ENCODE measurements at places on chromosomes 5 and 9.

DNA sequence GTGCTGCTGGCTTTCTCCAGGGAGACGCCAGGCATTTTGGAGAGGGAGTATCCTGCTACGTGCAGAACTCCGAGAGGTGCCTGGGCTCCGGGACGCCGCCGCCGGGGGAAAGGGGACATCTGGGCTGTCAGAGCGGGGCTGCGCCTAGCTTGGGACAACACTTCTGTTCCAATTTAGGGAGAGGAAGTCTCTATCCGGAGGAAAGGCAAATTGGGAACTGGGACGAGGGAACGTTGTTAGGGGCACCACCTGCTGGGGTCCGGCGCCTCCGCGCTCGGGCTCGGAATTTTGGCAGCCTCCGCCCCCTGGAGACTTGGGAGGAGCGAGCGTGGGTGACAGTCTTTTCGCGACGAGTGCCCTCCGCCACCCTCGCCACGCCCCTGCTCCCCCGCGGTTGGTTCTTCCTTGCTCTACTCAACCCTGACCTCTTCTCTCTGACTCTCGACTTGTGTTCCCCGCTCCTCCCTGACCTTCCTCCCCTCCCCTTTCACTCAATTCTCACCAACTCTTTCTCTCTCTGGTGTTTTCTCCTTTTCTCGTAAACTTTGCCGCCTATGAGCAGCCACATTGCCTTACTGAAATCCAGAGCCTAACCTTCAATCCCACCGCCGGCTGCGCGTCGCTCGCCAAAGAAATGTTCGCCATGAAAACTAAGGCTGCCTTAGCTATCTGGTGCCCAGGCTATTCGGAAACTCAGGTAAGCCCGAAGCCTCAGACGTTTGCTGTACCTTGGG is 1.6 kb downstream of the TSLP start:
- DNase-seq, result no peak

- DNase-seq, result no peak
These were observed 550.1 kb downstream of the LRRC70 start for GRCh38 chr5:63128761-63129160.

DNA sequence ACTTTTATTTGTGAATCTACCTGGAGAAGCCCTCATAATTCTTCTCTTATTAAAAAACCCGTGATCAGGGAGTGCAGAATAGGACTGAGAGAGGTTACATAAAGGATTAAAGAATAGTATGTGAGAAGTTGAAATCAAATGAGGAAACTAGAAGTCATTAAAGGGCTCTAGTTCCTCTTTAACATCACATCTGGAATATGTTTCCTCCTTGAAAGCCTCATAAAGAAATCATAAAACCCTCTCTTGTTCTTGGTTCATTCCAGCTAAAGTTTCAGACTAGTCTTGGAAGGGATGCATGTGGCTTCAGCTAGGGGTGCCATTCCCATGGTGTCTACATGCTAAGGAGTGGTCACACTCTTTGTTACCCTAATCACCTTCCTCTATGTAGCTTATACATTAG is 5.7 kb upstream of the C5orf46 start:
- DNase-seq, result no peak

DNA sequence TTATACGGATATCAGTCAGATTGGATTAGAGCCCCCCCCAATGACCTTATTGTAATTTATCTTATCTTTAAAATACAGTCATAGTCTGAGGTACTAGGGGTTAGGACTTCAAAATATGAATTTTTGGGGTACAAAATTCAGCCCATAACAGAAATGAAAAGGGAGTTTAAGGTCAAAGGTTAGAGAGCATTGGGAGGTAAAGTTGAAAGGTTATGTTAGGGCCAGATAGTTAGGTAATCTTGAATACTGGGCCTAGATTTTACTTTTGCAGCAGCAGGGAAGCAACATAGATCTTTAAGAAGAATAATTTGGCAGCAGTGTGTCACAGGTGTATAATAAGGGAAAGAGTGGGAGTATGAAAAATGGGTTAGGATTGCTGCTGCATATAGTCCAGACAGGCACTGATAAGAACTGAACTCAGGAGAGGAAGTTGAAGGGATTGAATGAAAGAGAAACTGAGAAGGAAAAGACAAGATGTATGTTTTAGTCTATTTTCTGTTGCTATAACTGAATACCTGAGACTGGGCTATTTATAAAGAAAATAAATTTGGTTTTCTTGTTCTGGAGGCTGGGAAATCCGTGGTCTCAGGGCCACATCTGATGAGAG is 10.7 kb upstream of the GCNT4 start:
- DNase-seq, result no peak

DNA sequence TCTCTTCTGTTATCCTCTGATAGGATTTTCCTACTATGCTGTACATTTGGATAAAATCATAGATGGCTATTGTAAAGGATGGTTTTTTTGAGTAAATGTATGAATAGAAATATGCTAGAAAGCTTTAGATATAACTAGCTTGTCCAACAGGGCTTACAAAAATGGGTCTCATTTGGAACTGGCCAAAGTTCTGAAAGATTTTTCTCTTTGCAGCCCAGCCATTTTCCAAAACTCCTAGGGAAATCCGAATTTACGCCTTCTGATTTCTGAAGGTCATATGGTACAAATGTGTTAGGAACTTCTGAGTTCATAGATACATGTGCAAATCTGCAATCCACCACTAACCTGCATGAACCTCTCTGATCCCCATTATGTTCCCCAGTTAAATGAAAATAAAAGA is 603.9 kb upstream of the C9orf72 start:
- DNase-seq, result no peak

GRCh38 chr5:153896117-153896516 is 142.6 kb downstream of the FAM114A2 start:
- DNase-seq, result no peak

- no peak for DNase-seq
These were observed 17.0 kb downstream of the PTPDC1 start for GRCh38 chr9:94101162-94101853.

DNA sequence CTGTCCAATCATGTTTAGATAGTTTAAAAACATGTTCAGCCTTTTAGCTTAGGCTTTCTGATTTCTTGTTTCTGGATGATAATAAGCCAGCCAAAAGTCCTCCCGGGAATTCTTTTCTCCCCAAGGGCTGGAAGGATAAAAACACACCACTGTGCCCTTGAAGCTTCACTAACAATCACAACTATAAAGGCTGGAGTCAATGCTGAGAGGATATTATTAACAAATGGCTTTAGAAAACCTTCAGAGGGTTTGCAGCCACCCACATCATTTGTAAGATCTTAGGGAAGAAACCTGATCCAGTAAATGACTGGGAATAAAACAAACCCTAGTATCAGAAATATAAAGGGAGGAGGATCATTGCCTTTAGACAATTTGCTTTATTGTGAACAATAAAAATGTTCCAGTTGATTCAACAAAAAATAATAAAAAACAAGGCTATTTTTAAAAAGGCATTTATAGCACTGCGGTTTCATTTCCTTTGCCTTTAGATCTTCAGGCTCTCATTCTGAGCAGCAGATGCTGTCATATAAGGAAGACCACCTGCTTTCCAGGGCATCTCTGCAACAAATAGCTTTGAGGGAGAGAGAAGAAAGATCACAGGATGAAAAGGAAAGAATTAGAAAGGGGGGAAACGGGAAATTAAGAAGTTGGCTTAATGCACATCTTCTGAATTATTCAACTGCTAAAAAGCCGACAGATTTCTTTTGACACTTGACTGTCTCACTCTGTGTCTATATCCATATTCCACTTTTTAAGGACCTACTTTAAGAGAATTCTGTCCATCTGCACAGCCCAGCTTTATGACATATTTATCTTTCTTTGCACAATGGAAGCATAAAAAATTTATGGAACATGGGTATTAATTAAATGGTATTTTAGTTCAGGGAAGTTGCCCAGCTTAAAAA is 277.2 kb upstream of the SLC24A2 start:
- peak; percentile 32 for DNase-seq

GRCh38 chr5:5231576-5231975 is 91.4 kb downstream of the ADAMTS16 start:
- DNase-seq, result no peak

GRCh38 chr9:129414993-129415941 is 205.6 kb downstream of the C9orf50 start:
- no peak for DNase-seq

- DNase-seq, result no peak
These were observed 36.5 kb upstream of the SYNPO start for GRCh38 chr5:150604010-150604409.

DNA sequence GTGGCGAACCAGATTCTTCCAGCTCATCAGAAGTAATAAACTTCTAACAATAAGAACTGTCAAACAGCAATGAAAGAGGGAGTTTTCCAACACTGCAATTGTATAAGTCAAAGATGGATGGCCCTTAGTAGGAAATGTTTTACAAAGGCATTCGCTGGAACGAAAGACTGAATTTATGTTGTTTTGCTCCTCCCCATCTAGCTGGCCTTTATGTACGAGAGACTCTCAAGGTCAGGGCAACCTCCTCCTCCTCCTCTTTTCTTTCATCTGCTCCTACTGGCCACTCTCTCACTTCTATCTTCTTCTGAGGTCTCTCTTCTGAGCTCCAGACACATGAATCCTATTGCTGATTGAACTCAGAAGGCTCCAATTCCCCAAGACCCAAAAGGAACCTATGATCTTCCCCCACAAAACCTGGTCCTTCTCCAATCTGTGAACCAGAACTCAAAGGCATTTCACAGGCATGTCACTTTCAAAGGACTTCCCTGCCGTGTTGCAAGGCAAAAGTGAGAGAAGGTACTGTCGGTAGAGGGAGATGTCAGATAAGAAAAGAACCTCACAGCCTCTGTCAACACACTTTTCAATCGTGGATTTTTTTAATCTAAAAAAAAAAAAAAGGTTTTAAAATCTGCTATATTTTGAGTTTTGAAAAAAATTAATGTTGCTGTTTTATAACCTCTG is 28.5 kb upstream of the PUM3 start:
- peak; percentile 17 for DNase-seq

DNA sequence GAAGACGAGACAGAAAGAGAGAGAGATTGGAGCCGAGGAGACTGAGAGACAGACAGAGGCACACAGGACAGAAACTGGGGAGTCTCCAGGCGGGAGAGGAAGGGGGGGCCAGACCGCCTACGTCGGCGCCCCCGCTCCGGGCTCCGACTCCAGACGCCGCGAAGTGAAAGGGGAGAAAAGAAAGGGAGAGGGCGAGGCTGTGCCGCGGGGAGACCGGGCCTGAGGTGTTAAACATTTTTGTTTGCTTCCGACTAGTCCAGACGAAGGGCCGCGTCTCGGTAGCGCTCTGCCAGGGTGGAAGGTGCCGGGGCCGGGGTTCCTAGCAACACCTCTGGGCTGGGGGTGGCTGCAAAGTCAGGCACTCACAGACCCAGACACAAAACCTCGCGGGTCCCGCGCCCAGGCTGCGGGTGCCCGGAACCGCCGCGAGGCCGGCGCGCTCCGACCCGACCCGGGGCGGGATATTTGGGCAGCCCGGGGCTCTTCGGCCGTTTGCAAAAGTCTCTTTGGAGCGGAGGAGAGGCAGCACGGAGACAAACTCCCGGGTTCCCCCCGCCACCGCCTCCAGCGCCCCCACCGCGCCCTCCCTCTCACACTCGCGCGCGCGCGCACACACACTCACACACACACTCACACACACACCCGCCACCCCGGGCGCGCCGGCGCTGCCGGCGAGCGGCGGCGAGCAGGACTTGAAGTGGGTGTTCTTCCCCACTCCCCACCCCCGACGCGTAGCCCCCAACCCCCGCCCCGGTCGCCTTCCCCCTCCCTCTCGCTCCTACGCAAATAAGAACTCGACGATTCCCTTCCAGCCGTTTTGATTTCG is 626 bp upstream of the FST start:
- no peak for DNase-seq

DNA sequence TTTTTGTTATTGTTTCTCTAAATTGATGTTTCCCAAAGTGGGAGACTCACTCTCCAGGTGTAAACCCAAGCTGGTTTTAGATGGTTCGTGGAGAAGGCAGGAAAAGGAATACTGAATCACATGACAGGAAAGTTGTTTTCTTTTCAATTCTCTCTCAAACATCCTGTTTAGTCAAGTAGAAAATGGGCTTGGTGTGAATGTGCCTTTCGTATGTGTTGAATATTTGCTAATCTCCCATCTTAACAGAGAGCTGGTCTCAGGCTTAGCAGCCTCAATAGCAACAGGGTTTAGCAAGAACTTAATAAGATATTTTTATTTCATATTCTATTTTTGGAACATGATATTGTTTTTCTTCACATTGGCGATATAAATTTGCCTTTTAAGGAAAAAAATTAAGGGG is 119.7 kb downstream of the INSYN2B start:
- no peak for DNase-seq

DNA sequence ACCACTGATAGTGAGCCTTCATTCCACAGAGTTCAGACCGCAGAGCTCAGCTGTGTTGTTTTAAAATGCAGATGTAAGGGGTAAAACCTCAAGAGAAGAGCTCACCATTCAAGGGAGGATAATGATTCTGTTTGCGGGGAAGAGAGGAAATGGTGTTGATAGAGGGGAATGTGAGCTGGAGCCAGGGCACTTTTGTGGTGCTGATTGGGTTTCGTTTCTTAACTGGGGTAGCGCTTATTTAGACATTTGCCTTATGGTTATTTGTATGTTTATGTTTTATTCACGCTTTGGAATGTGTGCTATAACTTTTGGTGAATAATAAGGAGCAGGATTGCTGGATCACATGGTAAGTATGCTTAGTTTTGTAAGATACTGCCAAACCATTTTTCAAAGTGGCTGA is 42.5 kb downstream of the STXBP1 start:
- DNase-seq, result no peak

- no peak for DNase-seq
These were observed 45.3 kb downstream of the C5orf22 start for GRCh38 chr5:31577438-31577837.

GRCh38 chr5:142803428-142804125 is 33.4 kb downstream of the ARHGAP26 start:
- no peak for DNase-seq

- no peak for DNase-seq
These were observed 77.3 kb upstream of the RPS23 start for GRCh38 chr5:82355496-82355895.

DNA sequence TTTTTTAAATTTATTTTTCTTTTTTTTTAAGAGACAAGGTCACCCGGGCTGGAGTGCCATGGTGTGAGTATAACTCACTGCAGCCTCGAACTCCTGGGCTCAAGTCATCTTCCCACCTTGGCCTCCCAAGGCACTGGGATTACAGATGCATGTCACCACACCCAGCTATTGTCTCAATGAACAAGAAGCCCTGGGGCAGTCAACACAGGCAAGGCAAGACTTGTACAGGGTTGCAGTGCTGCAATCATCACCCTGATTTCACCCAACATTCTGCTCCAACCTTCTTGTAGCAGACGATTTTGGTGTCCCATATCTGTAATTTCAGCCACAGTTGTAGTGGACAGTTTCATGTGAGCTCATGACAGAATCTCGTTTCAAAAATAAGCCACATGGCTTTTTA is 205.8 kb upstream of the KIF2A start:
- no peak for DNase-seq

GRCh38 chr9:76643399-76644117 is 120.7 kb upstream of the PCA3 start:
- DNase-seq, result no peak

DNA sequence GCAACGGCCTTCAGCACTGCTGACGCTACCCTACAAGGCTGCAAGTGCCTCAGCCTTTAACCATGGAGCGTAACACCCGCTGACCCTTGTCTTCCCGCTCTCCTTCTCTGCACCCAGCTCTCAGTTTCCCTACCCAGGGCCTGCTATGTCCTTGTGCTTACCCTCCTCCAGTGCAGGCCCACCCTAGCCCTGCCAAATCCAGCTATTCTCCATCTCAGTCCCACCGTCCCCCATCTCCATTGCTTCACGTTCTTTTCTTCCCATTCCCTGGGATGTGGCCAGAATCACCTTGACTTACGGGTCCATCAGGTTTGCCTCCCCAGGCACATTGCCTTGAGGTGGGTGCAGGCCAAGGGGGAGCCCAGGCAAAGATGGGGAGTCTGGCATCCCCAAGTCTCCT is 91.2 kb downstream of the PAX5 start:
- DNase-seq, result no peak

Measured in COLO829 (cell line).